ENCODE measurements at places on chromosomes 7 and 10.

DNA sequence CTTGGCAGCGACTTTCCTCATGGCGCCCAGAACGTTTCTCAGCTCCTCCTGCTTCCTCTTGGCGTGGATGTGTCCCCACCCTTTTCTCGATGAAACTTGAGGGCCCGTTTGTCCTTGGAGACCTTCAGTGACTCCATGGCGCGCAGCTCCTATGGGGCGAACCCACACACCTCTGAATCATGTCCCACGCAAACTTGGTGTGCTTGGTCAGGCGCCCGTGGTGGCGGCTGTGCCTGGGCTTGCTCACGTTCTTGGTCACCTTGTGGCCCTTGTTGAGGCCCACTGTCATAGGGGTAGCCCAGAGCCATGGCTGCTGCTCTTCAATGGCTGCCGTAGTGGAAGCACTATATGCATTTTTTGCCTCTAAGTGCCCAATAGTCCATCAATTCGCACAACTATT is 117.5 kb upstream of the FOXP2 start:
- no peak for DNase-seq

DNA sequence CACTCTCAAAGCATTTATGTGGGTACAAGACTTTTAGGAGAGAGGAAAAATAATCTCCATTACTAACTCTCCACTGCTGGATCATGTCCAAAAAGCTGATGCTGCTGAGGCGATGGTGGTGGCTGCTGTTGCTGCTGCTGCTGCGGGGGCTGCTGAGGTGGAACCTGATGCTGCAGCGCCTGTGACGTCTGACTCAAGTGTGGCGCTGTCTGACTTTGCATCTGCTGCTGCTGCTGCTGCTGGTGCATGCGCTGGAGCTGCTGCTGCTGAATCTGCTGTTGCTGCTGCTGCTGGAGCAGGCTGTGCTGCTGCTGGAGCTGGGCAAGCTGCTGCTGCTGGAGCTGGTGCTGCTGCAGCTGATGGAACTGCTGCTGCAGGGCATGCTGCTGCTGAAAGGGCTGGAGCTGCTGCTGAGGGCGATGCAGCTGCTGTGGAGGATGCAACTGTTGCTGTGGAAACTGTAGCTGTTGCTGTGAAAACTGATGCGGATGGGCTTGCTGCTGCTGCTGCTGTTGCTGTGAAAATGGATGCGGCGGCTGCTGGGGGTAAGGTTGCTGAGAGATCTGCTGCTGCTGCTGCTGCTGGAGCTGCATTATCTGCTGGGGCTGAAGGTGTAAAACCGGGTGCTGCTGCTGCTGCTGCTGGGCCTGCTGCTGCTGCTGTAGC is 34.5 kb downstream of the PAXIP1 start:
- DNase-seq: no peak

DNA sequence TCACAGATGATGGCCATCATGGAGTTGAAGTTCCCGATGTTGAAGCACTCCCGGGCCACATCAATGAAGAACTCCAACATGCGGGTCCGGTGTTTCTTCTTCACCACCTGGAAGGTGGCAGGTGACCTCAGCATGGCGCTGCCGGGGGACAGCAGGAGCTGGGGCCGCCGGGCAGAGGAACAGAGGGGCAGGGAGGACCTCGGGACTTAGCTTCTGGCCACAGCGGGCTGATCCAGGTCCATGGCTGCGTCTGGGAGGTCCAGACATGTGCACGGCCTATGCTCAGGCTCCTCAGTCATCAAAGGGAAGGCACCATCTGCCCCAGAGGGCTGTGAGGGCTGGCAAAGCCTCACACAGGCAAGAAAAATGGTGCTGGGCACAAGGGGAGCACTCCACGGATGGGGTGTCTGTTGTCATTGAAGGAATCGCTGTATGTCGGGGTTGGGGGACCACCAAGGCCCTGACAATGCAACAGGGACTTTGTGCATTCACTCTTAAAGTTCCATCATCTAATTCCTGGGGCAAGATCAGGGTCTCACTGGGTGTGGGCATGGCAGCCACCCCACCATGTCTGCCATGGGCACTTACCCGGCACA is 60.9 kb downstream of the CSGALNACT2 start:
- DNase-seq: no peak

DNA sequence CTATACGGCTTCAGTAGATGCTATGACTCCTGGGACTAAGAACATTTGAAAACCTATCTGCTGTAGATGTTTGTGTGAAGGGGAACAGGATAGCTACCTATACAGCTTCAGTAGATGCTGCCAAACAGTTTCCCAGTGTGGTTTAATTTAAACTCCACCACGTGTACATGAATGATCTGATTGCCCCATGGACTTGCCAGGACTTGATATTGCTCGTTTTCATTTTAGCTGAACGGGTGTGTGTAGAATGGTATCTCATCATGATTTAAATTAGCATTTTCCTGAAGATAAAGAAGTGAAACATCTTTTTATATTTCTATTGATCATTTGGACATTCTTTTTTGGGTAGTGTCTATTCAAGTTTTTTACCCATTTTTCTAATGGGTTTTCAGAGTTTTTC is 77.8 kb upstream of the PIP4K2A start:
- no peak for DNase-seq

DNA sequence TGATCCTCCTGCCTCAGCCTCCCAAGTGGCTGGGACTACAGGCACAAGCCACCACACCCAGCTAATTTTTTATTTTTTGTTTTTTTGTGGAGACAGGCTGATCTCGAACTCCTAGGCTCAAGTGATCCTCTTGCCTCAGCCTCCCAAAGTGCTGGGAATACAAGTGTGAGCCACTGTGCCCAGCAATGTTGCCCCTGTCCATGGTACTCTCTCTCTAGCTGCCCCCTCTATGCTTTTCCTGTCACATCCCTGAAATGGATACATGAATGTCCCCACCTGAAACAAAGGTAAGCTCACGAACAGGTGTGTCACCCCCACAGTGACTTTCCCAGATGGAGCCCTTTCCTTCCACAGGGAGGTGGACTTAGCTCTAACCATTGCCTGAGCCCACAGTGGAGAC is 141.1 kb upstream of the MGMT start:
- DNase-seq: no peak

GRCh38 chr10:31759124-31759798 is 169.4 kb downstream of the ARHGAP12 start:
- peak; percentile 20 for DNase-seq

- DNase-seq: no peak
Observed at GRCh38 chr10:116274064-116274904, 1.3 kb upstream of the GFRA1 start.

GRCh38 chr7:102836191-102836919 is 76.4 kb upstream of the LRRC17 start:
- DNase-seq: no peak

GRCh38 chr7:41907444-41907843 is 204.6 kb upstream of the INHBA start:
- DNase-seq: no peak

DNA sequence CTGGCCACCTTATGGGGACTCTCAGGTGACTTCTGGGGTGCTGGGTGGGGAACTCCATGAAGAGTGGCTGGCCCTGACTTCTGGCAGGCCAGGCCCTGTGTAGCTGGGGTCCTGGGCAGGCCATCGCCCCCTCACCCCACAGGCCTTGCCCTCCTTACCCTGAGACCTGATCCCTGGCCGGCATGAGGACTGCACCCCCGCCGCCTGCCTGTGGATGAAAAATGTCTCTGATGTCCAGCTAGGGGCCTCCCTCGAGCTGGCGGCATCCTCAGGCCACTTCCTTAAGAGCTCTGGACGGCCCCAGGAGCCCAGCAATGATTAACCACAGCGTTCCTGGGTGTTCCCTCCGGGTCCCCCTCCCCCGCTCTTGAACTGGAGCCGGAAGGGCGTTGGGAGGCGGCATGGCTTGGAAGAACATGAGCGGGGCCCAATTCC is 31.8 kb upstream of the SHH start:
- no peak for DNase-seq

- DNase-seq: no peak
Observed at GRCh38 chr10:71216363-71216695, 4.0 kb downstream of the UNC5B start.

GRCh38 chr10:107139237-107139636 is 25.3 kb downstream of the SORCS1 start:
- DNase-seq: no peak

DNA sequence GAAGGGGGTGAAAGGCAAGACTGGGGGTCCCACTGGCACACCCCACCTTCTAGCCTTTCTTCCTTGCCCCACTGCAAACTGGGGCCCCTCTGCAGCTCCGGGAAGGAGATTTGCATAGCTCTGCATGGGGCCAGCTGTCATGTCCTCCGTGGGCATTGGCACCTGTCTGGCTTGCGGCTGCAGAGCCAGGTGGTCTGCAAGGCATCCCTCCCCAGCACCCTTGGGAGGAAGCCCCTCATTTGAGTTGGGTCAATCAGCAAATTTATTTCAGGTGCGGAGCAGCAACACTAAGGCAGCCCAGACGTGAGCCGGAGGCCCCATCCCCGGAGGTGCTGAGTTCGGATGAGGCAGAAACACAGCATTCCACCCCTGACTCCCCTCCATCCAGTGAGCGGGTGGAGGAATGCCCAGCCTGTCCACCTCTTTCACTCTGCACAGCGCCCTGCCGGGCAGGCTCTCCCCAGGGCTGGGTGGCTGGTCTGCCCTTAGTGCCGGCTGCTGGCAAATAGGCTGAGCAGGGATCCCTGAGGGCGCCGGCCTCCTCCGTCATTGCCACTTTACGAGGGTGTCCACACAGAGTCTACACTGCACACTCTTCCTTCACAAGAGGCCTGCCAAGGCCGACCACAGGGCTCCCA is 143.2 kb downstream of the TCERG1L start:
- no peak for DNase-seq

- DNase-seq: no peak
Observed at GRCh38 chr10:76442113-76442512, 1010.7 kb downstream of the LRMDA start.

DNA sequence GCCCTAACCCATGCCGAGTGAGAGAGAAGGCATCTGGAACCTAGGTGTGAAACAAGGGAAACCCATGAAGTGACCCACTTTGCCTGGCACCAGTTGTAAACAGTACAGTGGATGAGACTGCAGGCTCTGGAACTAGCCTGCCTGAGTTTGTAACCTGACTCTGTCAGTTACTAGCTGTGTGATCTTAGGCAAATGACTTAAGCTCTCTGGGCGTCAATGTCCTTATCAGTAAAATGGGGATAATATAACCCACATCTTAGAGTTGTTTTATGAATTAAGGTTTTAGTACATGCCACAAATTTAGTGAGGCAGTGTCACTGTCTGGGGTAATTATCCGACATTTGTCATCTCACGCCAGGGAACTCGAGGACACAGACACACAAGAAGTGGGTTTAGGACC is 82.9 kb upstream of the AGK start:
- no peak for DNase-seq

DNA sequence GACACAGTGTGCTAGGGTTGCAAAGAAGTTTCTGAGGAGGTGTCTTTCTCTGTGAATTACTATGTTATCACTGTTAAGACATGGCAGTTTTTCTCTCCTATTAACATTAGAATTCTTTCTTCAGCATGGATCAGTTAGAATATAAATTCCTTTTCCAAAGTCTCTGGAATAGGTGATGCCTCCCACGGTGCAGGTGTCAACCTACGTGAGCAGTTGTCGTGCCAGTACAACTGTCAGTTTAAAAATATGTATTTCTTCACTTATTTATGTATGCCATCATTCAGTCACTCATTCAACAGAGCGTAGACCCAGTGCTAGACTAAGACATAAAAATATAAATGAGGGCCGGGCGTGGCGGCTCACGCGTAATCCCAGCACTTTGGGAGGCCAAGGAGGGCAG is 83.5 kb downstream of the TACC2 start:
- no peak for DNase-seq

DNA sequence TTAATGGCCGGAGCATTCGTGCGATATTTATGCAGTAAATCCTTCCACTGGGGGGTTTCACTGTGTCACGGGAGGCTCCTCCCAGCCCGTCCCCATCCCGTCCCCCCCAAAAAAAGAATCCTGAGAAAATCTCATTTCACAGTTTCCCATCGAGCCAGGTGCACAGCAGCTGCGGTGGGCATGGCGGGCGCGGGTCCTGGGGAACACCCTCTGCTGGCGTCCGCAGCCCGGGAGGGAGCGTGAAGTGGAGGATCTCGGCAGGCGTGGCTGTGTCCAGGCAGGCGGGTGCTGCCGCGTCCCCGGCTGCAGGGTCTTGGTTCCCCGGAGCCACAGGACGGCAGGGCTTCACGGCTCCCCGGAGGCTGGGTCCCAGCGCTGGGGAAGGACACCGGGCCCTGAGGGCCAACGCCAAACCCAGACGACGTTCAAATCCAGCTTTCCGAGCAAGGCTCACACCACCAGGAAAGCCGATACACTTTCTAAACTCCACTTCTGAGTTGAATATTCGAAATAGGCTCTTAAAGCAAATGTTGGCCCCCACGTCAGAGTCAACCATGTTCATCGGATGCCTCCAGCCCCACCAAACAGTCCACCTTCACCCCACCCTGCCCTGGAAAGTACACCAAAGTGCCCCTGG is 55.7 kb downstream of the PDGFA start:
- no peak for DNase-seq

DNA sequence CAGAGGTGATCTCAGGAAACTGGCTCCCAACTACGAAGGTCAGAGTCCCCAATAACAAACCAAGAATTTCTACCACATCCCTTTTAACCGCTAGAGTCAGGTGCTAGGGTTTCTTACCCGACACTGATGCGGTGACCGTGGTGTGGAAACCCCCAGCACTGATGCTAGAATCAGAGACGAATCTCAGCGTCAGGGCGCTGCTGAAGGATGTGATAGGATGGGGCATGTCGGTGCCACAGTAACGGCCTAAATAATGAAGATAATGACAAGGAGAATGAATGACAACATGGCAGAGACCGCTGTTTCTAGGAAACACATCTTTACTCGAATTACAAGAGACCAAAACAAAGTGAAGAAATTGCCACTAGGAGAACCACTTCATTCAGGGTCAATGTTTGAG is 131.1 kb upstream of the RSU1 start:
- DNase-seq: peak; percentile 11

GRCh38 chr7:100720671-100721504 is 620 bp downstream of the EPO start:
- no peak for DNase-seq
